ENCODE measurements at places on chromosomes 2 and 18. TPM values are rescaled to one million over a fixed set of nuclear protein-coding genes. Genes with fewer than 3 reads are reported as not detected.

The CHRND gene
- not detected for total RNA-seq

The SPHKAP gene
- 33.8 TPM for total RNA-seq

The CDCA7 gene
- total RNA-seq, result 0.85 TPM

The NEU2 gene
- not detected for total RNA-seq

The SULT1C4 gene
- total RNA-seq, result 7.1 TPM

The IL18RAP gene
- 0.74 TPM for total RNA-seq

The ARHGEF4 gene
- total RNA-seq, result 1.8 TPM

- no peak for DNase-seq
Measured at GRCh38 chr2:69538872-69539548, 101.8 kb upstream of the NFU1 start.

DNA sequence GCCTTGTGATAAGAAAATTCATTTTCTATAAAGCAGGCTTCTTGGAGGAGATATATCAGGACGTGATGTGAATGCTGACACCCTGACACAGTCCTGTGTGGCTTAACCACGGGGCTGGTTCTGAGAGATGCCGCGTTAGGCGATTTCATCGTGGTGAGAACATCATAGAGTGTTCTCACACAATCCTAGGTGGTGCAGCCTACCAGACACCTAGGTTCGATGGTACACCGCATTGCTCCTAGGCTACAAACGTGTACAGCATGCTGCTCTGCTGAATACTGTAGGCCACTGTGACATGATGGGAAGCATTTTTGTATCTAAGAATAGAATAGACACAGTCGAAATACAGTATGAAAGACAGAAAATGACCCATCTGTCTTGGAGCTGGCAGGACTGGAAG lies 82.5 kb downstream of the TNFRSF11A start:
- DNase-seq, result no peak

DNA sequence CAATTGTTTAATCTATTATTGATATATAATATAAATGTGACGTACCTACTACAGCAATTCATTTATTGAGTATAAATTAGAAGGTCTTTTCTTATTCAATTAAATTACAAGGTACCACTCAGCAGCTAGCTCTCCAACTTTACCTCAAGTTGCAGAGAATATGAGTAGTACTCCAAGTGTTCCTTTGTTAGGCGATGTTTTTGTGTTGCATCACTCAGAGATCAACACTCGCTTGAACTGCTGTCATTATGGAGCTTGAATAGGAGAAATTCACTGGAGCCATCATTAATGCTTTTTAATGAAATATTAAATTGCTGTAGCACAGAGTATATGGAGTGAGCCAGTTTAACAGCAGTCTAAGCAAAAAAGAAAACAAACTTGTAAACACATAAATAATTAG lies 320.0 kb downstream of the FSIP2 start:
- no peak for DNase-seq

DNA sequence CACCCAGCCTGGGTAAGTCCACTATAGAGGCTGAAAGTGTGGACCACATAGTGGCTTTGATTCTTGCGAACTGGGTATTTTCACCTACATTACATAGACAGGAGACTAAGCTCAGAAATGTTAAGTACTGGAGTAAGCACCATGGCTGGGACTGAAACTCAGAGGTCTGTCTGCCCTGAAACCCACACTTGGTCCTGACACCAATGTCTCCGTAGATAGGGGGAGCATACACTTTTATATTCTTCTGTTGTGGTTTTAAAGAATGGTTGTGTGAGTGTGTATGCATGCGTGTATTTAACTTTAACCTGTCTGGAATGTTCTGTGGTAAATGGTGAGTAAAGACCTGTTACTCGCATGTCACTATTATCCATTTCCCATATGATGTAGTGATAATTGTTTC lies 10.3 kb upstream of the NPPC start:
- no peak for DNase-seq

DNA sequence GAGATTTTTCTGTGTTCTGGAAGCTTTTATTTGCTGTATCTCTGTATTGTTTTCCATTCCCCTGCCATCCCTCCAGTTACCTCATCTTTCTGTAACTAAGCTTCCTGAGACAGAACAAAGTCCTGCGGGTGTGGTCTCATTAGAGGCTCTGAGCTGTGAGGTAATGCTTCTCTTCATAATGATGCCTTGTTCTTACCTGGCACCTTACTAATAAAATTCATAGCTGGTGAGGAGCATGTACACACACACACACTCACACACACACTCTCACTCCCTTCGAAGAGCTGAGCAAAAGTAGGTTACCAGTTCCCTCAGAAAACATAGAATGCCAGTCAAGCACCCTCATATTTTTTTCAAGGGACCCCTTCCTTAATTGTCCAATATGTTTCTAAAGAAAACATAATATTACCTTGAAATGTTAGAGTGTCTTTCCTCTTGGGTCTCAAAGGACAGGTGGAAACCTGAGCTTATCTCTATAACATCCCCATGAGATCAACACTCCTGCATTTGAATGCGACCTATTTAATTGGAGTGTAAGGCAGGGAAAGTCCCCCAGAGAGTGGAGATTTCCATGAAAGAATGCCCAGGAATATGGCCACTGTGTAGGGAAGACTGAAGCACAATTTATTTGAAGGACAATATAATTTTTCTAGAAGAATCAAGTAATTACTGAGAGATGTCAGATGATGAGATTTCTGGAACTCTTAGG lies 161.6 kb upstream of the NCK2 start:
- DNase-seq, result no peak

DNA sequence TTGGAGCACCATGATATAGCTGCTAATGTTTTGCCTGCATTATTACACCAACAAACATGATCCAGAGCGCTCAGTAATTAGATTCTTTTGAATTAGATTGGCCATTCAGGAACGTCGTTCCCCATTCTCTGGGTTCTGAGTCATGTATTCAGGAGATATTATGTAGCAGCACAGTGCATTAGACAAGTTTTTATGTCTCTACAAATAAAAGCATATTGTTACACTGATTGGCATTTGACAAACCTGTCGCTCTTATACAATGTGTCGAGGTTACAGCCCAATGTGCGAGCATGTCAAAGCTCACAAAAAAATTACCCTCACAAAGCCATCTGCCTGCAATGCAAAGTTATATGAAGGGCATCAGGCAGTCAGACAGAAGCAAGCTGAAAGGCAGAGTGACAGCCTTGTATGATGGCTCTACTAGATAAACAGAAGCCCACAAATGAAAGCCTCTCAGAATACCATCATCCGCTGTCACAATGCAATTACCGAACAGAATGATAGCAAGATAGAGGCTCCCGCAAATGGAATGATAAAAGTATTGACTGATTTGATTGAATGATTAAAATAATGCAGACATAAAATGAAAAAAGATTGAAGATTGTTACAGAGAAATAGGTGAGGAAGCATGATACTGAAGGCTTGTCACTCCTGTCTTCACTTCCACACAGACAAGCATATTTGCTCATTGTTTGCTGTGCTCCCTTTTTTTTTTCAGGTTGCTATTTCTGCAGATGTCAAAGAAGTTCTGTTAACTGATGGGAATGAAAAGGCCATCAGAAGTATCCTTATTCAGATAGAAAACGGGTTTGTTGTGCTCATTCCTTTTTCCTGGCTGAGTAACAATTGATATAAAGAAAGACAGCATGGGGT lies 234.6 kb upstream of the SIX3 start:
- no peak for DNase-seq

- DNase-seq, result peak; percentile 98
Measured at GRCh38 chr2:227717687-227718567, at the start of gene SLC19A3. SLC19A3 (minus strand) TSS chr2:227718028; CDS start chr2:227702318, 15,710 bp downstream.

GRCh38 chr2:129661935-129662334 lies 317.5 kb upstream of the RAB6C start:
- no peak for DNase-seq

DNA sequence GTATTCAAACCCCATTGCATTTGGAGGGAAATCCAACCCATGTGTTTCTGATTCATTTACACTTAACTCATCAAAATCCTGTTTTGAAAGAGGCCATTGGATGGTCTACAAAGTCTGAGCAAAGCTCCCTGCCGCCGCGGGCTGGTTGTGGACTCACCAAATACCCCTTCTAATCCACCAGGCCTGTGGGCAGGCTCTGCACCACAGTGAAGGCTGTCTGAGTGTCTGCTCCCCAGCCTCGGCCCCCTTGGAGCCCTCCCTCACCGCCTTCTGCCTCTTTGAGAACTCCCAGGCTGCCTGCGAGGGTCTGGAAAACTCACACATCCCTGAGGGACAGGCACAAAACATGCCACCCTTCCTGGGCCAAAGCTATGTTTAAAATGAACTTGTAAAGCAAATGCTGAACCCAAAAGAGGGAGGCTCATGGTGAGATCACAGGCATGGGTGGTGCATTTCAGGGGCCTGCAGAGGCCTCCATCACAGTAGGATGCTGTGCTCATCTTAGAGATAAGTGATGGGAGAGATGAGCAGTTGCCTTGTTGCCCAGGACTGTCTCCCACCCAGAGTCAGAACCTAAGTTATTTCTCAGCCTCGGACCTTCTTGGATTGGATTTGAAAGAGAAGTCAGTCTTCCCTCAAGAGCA lies 225.0 kb downstream of the CYP26B1 start:
- no peak for DNase-seq

- no peak for DNase-seq
Measured at GRCh38 chr18:2515908-2516625, 55.2 kb downstream of the METTL4 start.

GRCh38 chr2:216202626-216203250 lies 93.6 kb downstream of the XRCC5 start:
- DNase-seq, result no peak

GRCh38 chr2:36670881-36671595 lies 25.5 kb upstream of the VIT start:
- no peak for DNase-seq

- DNase-seq, result no peak
Measured at GRCh38 chr2:223363085-223363484, 239.1 kb downstream of the SCG2 start.

DNA sequence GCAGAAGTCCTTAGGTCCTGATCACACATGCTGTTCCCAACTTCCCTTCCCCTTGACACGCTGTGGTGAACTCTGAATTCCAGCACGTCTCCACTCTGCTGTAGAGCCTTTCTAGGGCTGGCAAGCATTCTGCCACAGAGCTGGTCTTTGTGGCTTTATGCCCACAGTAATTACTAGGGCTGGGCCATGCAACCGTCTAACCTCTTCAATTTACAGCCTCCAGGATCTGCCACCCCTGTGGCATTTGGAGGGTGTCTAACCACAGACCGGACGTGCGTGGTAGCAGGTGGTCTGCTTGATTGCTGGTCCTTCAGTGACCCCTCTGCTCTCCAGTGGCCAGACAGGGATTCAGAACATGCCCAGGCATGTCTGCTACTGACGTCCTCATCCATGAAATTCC lies 43.1 kb upstream of the TGFA start:
- no peak for DNase-seq

DNA sequence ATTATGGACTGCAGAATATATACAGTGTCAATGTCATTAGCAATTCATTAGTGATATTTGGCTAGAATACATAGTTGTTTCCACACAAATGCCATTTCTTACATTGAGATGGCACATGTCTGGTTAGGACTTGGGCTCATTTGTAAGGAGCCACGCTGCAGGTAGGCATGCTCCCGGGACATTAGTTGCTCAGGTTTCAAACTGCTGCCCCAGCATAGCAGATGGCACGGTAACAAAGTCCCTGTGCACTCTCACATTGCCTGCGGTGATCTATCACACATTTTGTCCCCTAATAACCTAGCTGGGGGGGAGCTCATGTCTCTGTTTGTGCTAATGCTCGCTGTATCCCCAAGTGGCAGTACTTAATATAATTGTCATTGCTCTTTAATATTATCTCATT lies 185.1 kb downstream of the NEDD4L start:
- no peak for DNase-seq

DNA sequence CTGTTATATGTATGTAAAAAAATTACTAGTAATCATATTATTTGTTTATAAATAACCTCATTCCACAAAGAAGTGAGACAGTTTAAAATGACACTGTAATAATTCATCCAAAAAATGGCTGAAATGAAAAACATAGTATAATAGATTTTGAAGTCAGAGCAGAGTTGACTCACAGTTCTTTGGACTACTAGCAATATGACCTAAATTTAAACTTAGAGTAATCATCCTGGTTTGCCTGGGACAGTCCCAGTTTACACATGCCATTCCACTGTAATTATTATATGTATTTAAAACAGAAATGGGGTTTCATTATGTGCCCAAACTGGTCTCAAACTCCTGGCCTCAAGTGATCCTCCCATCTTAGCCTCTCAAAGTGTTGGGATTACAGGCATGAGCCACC lies 48.3 kb downstream of the CCDC88A start:
- no peak for DNase-seq

DNA sequence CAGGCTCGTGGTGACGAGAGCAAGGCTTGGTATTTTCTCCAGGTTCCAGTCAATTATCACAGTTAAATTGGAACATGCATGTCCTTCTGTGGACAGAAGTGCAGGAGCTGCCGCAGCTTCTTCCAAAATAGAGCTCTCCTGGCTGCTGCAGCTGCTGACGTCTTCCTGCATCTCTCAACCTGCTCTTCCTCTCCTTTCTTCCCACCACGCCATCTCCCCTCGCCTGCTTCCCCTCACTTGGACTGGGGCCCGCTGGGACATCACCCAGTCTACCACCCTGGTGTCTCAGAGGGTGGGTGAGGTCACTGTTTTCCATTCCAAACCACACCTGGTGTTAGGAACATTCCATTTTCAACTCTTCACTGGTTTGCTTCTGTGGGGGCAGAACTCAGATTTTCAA lies 41.4 kb downstream of the SPP2 start:
- DNase-seq, result no peak

DNA sequence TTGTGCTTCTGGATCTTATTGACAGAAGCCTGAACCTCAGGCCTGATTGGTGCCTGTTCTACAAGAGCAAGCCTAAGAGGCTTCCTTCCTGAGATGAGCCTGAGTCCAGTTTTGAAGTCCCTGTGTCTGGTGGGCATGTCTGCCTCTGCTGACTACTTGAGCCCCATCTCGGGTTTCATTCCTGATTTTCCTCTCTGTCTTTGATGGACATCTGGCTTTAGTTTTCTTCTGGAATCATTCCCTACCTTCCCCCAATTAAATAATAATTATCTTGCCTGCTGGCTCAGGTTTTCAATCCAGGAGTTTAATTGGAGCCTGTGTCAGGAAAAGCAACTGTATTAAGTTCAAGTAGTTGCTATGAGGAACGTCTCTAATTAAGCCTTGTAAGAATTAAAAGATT lies 135.5 kb upstream of the MC4R start:
- DNase-seq, result no peak

DNA sequence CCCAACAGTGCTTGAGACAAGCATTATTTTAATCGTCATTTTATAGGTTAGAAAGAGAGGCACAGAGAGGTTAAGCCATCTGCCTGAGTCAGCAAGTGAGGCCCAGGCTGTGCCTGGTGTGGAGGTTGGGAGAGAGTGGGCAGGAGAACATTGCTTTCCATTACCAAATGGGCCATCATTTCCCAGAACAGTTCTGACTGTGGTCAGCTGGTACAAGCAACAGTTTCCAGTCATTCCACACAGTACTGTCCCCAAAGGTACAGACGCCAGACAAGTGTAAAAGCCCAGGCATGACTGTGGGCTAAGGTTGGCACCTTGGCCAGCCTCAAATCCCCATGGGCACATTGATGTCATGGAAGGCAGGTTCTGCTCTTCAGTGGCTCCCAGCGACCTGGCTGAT lies 98.2 kb upstream of the LCLAT1 start:
- no peak for DNase-seq
